Gastrocnemius medialis (tissue), 4 donors: ENCODE measurements at places on chromosomes 1 and 21. TPM values are rescaled to one million over a fixed set of nuclear protein-coding genes. Genes with fewer than 3 reads are reported as not detected.

- peak overlapping the region; percentile 60 for H3K4me3 ChIP-seq
- H3K4me1 ChIP-seq: peaks cover 29% of the 10 kb centered on the region
- DNase-seq: no peak
- H3K36me3 ChIP-seq: no peaks in the 10 kb centered on the region
- H3K27ac ChIP-seq: no peak overlapping the region
Measured at GRCh38 chr1:245153552-245154428, 995 bp upstream of the KIF26B start.

DNA sequence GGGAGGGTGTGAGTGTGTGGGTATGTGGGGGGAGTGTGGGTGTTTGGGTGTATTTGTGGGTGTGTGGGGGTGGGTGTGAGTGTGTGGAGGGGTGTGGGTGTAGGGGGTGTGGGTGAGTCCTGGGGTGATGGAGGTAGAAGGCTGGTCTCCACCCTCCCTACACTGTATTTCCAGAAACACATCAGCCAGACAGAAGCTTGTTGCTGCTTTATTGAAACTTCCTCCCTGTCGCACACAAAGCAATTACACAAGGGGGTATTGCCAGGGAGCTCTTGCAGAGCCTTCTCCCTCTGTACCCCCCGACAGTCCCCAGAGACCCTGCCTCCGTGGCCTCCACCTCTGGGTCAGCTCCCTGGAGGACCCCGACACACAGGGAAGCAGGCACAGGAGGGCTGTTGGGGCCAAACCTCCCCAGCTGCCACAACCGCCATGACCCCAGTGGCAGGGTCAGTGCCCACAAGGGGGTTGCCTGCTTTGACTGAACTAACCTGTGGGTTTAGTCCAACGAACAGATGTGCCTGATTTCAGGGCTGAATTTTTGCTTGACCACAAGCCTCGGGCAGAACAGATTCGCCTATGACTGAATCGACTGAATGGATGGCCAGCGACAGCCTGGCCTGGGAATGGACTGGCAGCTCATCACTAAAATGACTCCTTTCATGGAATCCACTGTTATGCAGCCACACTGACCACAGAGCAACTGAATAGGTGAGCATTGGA is 9.1 kb upstream of the MATN1 start:
- no peaks in the 10 kb centered on the region for H3K4me1 ChIP-seq

Gene TAF5L
- total RNA-seq: 14.5 TPM

DNA sequence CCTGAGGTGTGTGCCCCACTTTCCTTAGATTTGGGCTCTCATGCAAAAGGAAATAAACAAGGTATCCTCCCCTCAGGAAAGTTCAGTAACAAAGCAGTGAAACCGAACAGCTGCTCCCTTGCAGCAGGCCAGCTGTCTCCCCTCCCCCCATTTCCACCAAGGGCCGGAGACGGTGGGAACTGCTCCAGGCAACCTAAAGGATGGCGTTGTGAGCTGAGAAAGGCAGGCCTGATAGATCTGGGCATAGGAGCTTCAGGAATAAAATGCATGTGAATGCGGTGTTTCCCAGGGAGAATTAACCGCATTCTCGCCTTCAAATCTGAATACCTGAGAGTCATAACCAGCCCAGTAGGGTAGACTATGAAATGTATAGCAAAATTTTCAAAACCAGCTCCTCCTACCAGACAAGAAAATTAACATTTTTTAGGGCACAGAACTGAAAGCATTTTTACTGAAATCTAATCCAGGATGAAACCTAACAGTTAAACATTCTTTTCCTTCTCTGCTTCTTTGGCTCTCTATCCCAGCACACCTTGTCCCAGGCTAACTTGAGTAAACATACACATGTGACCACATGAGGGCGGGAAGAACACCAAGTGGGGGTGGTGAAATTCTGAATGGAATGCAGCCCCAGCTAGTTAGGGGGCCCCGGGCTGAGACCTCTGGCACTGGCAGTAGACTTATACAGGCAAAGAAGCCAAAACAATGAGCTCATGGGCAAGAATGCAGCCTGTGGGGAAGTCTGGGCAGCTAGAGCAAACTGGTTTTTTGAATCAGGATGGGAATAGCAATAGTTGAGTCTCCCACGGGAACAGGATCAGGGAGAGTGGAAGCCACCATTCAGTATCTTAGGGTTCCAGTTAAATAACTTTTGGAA is 11.5 kb downstream of the MCL1 start:
- peak overlapping the region; percentile 100 for H3K27ac ChIP-seq
- no peaks in the 10 kb centered on the region for H3K36me3 ChIP-seq
- H3K27me3 ChIP-seq: no peaks in the 10 kb centered on the region

Gene C1QA
- total RNA-seq: 64.4 TPM

Gene LAPTM5
- total RNA-seq: 2.3 TPM

Gene HORMAD1
- total RNA-seq: not detected

GRCh38 chr1:243962541-243962940 is 88.5 kb upstream of the ZBTB18 start:
- no peaks in the 10 kb centered on the region for H3K4me1 ChIP-seq
- no peaks in the 10 kb centered on the region for H3K36me3 ChIP-seq
- H3K27ac ChIP-seq: no peak overlapping the region
- H3K4me3 ChIP-seq: no peak overlapping the region
- DNase-seq: no peak

Gene CASQ1
- 255 TPM for total RNA-seq

GRCh38 chr21:46250146-46250725 is 21.7 kb upstream of the LSS start:
- no peak overlapping the region for H3K4me3 ChIP-seq
- DNase-seq: no peak
- peak overlapping the region; percentile 64 for H3K27ac ChIP-seq
- H3K4me1 ChIP-seq: peaks cover 9% of the 10 kb centered on the region

DNA sequence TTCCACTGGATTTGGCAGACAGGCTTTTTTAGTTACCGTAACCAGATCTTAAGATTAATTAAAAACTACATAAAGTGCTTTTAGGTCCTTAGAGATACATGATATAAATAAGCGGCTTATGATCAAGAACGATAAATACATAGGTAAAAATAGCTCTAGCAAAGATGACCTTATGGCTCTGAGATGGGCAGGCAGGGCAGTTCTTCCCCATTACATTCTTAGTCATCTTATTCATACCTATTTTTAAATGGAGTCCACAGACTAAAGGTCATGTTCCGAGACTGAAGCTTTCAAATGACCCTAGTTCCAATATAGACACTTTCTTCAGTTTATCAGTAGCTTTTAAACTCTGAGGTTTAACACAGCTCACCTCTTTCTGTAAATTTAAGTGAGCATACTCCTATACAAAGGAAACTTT is 4.3 kb downstream of the MCL1 start:
- DNase-seq: no peak
- peak overlapping the region; percentile 100 for H3K27ac ChIP-seq
- H3K4me1 ChIP-seq: peaks cover 56% of the 10 kb centered on the region
- H3K4me3 ChIP-seq: peak overlapping the region; percentile 98
- peaks cover 66% of the 10 kb centered on the region for H3K36me3 ChIP-seq

GRCh38 chr1:156295391-156295947 is at the start of gene GLMP:
GLMP (minus strand) TSS chr1:156295679; CDS start chr1:156295645, 34 bp downstream.
- peak within 1 kb of the TSS; percentile 95 for H3K4me3 ChIP-seq
- H3K4me1 ChIP-seq: peaks cover 14% of the 10 kb centered on the region
- H3K27ac ChIP-seq: peak within 1 kb of the TSS; percentile 59
- no peaks in the 10 kb centered on the region for H3K27me3 ChIP-seq
- no peaks in the 10 kb centered on the region for H3K36me3 ChIP-seq

Gene ZFP69B
- total RNA-seq: 0.20 TPM

GRCh38 chr1:57839526-57839925 is 415.7 kb upstream of the DAB1 start:
- H3K4me3 ChIP-seq: no peak overlapping the region
- no peak for DNase-seq
- H3K36me3 ChIP-seq: no peaks in the 10 kb centered on the region

DNA sequence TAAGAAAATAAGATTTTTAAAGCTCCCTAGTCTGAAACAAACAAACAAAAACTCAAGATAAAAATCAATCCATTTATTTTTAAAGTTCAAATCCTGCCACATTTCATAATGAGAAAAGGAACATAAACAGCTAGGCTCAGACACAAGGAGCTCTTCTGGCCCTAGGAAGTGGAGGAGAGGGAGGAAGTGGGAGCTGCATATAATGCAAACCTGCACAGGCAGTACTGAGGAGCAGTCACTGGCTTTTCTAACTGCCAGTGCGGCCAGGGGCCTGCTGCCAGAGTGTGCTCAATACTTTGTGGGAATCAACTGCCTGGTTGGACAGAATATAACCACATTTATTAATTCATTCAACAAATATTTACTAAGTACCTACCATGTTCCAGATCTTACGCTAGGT is 139.8 kb upstream of the SPATA6 start:
- no peak overlapping the region for H3K4me3 ChIP-seq
- no peaks in the 10 kb centered on the region for H3K27me3 ChIP-seq
- DNase-seq: no peak
- H3K36me3 ChIP-seq: no peaks in the 10 kb centered on the region
- no peaks in the 10 kb centered on the region for H3K4me1 ChIP-seq
- H3K27ac ChIP-seq: no peak overlapping the region

- H3K4me3 ChIP-seq: no peak overlapping the region
- no peaks in the 10 kb centered on the region for H3K4me1 ChIP-seq
- peaks cover 30% of the 10 kb centered on the region for H3K27me3 ChIP-seq
- no peak for DNase-seq
- H3K36me3 ChIP-seq: no peaks in the 10 kb centered on the region
- no peak overlapping the region for H3K27ac ChIP-seq
Measured at GRCh38 chr1:46547481-46548383, 3.7 kb downstream of the KNCN start.

Gene HFM1
- 0.58 TPM for total RNA-seq

DNA sequence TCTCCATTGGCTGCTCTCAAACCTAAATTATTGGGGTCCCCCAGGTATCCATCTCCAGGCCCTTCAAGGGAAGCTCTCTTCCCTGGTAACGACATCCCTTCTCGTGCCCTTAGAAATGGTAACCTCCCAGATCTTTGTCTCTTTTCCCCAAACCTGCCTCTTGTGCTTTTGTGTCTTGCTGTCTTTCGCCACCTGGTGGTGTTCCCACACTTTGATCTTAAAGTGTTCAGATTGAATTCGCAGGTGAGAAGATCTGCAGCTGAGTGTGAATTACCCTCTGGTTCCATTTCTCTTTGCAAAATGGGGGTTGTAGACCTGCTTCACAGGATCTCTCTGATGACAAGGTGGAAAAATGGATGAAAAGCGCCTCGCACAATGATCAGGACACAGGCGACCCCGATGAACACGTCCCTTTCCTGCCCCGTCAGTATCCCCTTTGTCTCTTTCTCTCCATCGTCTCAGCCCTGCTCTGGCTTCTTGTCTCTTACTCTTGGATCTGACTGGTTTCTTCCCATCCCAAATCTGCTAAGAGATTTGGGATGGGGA is 53.1 kb downstream of the DOP1B start:
- H3K4me1 ChIP-seq: no peaks in the 10 kb centered on the region
- H3K27ac ChIP-seq: no peak overlapping the region
- H3K36me3 ChIP-seq: peaks cover 23% of the 10 kb centered on the region
- no peaks in the 10 kb centered on the region for H3K27me3 ChIP-seq
- no peak overlapping the region for H3K4me3 ChIP-seq

Gene PLXNA2
- 12.4 TPM for total RNA-seq

Gene LCE3A
- total RNA-seq: not detected

DNA sequence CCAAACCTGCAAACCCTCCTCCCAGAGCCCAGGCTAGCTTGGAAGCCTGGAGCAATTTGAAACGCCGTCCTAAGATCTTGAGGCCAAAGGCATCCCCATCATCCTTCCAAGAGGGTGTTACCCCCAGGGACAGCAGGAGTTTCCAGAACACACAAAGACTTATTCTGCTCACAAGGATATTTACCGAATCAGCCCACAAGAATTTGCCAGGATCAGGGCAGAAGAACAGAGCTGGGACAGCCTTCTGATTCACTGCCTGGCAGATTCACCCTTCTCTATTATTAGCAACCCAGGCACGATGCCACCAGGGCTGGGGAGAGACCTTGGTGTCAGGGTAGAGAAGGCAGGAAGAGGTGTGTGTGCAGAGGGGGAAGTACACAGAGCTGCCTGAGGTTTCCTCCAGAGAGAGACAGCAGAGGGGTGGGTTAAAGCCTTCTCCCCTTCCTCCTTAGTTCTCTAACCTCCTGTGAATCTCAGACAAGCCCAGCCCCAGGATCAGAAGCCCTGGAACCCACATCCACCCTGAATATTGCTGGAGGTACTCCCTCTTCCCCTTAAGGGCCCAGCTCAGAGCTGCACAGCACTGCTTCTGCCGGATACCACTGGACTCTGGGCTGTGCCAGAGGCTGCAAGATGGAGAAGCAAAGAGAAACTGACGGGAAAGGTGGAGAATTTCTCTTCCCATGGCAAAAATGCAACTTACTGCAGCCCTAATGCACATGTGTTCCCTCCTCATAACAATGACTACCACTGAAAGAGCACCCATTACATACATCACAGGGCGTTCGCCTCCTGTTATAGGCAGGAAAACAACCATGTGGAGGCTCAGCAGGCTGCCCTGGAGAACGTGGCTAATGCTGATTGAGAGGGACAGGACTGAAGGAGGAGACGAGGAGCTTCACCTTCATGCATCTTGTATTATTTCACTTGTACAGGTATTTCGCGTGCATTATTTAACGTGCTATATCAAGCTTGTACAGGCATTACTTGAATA is 61.8 kb downstream of the ITPKB start:
- DNase-seq: peak; percentile 95
- no peaks in the 10 kb centered on the region for H3K27me3 ChIP-seq
- H3K4me1 ChIP-seq: peaks cover 66% of the 10 kb centered on the region
- H3K27ac ChIP-seq: peak overlapping the region; percentile 95

Gene SMIM1
- 3.7 TPM for total RNA-seq

DNA sequence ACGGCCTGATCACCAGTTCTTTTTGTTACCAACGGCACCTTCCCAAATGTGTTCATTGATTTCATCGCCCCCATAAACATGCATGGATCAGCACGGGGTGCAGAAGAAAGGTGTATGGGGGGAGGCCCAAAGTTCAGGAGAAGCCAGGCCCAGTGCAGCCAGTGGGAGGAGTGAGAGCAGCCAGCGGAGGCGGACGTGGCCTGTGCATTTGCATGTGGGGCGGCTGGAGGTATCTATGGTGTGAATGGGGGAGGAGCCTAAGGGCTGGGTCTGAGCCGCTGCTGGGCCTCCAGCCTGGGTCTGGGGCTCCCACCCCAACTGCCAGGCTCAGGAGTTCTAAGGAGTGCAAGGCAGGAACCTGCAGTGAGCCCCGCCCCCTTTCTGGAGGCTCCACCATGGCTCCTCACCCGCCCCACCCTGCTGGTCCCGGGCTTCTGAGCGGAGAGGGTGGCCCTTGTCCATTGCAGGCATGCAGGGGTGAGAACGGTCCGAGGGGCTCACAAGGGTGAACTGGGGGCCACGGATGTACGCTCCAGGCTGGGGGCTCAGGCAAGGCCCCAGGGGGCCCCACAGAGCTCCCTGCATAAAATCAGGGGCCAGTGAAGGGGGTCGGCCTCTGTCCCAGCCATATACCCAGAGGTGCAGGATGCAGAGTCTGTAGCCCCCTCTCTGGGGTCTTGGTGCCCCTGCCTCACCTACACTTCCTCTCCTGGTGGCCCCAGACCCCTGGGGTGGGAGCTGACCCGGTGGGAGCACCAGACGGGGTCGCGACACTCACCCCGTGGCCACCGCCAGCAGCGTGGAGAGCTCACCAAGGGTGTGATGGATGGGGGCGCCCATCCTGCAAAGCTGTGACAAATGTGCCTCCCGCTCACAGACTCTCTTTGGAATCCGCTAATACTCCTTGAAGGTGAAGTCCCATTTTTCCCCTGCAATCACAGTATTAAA is 31.3 kb upstream of the TTC34 start:
- H3K4me1 ChIP-seq: no peaks in the 10 kb centered on the region
- no peaks in the 10 kb centered on the region for H3K36me3 ChIP-seq
- H3K4me3 ChIP-seq: no peak overlapping the region
- no peak overlapping the region for H3K27ac ChIP-seq
- no peak for DNase-seq
- H3K27me3 ChIP-seq: peaks cover 8% of the 10 kb centered on the region
